NCI-H748 treated with DMSO at 0.1 percent for 48 hours (cell line): ENCODE measurements at places on chromosomes 3 and 15.

- DNase-seq, result no peak
Measured at GRCh38 chr3:59968513-59969045, 918.8 kb upstream of the CFAP20DC start.

DNA sequence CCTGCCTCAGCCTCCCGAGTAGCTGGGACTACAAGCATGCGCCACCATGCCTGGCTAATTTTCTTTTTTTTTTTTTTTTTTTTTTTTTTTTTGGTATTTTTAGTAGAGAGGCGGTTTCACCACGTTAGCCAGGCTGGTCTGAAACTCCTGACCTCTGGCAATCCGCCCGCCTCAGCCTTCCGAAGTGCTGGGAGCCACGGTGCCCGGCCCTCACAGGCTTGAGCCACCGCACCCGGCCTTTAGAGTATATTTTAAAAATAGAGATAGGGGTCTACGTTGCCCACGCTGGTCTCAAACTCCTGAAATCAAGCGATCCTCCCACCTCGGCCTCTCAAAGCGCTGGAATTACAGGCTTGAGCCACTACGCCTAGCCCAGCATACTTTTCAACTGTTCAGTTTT lies 93.4 kb upstream of the CHD2 start:
- DNase-seq, result no peak

DNA sequence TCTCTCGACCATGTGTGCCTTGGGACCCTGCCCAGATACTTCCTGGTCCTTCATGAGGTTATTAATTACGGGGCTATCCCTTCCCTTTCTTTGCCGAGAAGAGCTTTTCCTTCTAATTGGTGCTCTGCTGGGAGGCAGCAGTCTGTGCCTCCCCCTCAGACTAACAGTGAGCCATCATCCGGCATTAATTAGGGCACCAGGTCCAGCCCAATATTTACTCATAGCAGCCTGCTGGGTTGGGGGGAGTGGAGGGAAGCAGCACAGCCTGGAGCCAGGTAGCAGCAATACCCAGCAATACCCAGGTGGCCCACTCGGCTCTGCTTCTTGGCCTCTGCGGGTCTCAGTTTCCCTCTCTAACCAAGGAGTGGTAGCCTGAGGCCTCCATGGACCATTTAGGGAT lies 20.1 kb downstream of the CACNA2D2 start:
- no peak for DNase-seq

GRCh38 chr3:187102073-187102634 lies 37.1 kb downstream of the RPL39L start:
- no peak for DNase-seq

DNA sequence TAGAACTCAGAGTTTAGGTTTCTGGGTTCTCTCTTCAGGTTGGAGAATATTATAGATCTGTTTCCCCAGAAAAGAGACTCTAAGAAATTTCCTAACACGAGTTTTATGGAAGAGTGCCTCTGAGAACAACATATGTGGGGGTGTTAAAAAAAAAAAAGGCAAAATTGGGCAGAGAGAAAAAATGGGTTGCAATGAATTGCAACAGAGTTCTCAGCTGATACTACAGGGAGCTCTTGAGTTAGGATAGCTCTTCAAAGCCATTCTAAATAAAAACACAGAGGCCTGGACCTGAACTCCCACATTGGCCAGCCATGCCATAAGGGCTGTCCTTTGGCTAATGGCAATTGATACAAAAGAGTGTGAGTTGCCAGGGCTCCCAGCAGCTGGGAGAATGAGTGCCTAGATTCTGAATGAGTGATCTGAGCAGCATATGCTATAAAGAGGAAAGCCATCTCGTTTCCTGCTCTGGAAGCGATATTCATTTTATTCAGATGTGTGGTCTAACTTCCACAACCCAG lies 20.1 kb upstream of the UBE2E2 start:
- no peak for DNase-seq

- DNase-seq, result no peak
Measured at GRCh38 chr3:153680526-153680925, 440.7 kb upstream of the ARHGEF26 start.

- DNase-seq, result no peak
Measured at GRCh38 chr3:178203165-178203564, 333.1 kb upstream of the KCNMB2 start.

- DNase-seq, result no peak
Measured at GRCh38 chr15:78182336-78182700, 33.2 kb downstream of the IDH3A start.

GRCh38 chr3:113111011-113111707 lies 100.2 kb upstream of the BOC start:
- no peak for DNase-seq

DNA sequence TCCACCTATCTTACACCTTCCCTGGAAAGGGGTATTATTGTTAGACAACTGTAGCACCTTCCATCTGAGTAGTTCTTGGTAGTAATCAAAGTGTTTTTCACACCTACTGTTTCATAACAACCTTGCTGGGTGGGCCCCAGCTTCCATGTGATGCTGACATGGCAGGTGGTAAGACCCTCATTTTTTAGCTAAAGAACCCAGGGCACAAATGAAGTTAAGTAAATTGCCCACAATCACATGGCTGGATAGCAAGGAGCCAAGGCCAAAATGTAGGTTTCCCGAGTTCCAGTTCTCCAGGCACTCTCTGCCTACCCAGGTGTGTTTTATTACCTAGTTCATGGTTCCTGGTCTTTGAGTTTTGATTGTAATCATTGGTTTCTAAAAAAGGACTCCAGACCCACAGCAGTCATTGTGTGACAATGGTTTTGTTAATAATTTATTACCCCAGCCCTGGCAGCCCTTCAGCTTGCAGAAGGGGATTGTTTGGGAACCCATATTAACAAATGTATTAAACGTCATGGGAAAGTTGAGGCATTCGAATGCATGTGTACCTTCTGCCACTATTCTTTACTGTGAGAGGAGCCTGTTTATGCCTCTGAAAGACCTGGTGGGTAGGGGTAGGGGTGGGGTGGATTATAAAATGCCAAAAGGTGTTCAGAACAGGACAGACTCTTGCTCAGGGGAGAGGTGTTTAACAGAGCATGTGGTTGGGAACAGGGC lies 222.2 kb upstream of the BHLHE40 start:
- no peak for DNase-seq
